Cerebellar nuclear complex (tissue), 1 donor: ENCODE measurements at places on chromosomes 2 and 18.
A peak's percentile ranks its signal among the peaks of the same experiment; 100 is the strongest.

GRCh38 chr2:217798191-217798590, 204.6 kb downstream of the TNS1 start:
- DNase-seq: no peak

DNA sequence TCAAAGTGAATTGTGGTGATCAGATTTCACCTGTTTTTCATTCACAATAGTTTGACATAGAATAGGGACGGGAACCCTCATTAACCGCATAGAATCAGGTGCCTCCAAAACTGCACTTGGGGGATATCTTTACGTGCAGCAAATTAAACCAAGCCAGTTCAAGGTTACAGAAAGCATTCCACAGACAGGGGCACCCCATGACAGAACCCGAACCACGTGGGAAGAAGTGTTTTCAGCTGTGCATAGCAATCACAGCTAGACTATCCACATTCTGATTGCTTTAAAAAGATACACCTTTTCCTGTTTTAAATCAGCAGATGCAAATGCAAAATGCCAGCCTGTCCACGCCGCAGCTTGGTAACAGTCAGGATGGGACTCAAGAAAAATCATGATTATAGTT, 205.8 kb downstream of the ANAPC1 start:
- DNase-seq: no peak

DNA sequence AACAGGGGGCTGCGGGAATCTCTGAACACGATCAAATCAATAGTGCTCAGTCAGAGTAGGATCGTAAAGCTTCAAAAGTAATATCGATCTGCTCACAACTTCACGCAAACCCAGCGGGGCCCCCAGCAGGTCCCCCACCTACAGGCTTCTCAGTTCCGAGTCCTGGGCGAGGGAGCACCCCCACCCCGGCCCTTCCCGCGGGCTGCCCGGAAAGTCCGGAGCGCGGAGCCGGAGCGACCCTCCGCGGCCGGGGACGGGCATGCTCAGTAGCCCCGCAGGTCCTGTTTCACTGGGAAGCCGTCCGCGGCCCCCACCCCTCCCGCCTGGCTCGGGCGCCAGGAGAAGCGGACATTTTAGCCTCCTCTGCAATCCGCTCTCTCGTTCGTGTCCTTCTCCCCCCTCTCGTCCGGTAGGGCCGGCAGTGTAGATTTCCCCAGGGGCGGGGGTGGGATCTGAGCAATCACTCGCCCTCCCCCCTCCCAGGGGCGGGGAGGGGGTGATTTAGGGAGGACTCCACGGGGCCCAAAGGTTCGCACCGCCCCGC, 3.3 kb upstream of the SPRED2 start:
- DNase-seq: peak; percentile 36

GRCh38 chr2:206859330-206859739, 80.0 kb upstream of the CPO start:
- no peak for DNase-seq

DNA sequence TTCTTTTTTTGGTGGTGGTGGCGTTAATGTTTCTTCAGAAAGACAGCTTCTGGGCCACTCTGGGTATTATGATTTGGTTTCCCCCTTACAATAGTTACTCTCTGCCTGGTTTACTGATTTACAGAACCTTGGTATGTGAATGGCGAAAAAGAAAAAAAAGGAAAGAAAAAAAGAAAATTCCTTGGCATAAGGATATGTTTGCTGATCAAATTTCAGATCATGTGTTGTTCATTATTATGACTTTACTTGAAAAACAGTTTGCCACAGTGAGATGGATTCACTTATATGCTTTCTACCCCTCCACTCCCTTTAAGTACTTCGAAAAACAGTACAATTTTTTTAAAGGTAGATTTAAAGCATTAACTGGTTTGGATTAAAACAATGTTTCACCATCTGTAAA, 21.0 kb downstream of the BCL11A start:
- DNase-seq: no peak

DNA sequence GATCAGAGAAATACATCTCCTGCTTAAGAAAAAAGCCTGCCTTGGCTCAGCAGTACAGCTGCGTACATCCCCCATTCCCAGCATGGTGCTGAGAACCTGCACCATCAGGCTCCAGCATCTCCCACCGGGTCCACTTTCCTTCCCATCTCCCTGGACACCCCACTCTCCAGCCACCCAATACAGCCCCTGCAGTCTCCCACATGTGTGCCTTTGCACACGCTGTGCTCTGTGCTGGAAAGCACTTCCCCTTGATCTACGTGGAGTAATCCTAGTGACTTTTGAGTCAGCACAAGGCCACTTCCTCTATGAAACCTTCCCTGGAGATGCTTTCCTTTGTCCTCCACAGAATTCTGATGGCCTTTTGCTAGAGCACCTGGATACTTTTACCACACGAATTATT, 17.0 kb downstream of the STAT1 start:
- DNase-seq: no peak

- DNase-seq: no peak
Observed at GRCh38 chr2:100275200-100275589, 47.1 kb downstream of the LONRF2 start.

DNA sequence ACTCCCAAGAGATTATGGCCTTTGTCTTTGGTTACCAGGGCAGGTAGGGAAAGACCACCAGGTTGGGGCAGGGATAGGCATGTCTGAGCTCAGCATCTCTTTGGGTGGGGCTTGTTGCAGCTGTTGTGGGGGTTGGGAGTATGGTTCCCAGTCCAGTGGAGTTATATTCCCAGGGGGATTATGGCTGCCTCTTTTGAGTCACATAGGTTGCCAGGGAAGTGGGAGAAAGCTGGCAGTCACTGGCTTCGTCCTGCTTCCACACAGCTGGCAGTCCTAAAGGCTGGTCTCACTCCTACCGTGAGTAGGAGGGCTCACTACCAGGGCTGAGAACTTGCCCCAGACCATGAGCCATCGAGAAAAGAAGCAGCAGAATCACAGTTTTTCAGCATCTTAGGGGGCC, 79.1 kb downstream of the LYPD6 start:
- DNase-seq: no peak

GRCh38 chr2:125560855-125561254, 1095.1 kb upstream of the GYPC start:
- no peak for DNase-seq
